ENCODE measurements at places on chromosomes 3 and 15. TPM values are rescaled to one million over a fixed set of nuclear protein-coding genes. Genes with fewer than 3 reads are reported as not detected.

Gene UBE3A
- total RNA-seq = 122 TPM

DNA sequence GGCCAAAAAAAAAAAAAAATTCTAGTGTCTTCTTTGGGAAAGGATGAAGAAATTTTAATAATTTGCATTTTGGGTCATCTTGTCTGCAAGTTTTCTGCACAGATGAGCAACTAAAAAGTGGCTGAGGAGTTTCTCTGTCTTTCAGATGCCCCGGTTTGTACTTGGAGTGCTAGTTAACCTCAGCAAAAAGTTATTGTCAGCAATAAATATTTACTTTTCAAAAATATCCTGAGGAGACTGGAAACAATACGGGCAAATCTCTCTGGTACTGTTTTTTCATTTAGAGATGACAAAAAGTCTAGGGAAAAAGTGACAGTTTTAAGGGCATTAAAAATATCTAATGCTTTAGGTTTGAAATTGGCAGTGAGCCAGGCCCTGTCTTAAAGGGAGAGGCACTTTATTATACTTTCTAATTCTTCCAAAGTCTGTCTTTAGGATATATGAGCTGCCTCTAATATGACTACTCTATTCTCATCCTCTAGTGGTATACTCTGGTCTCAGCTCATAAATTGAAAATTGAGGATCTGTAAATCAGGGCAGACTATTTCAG lies 436.0 kb upstream of the NR2F2 start:
- DNase-seq = no peak

DNA sequence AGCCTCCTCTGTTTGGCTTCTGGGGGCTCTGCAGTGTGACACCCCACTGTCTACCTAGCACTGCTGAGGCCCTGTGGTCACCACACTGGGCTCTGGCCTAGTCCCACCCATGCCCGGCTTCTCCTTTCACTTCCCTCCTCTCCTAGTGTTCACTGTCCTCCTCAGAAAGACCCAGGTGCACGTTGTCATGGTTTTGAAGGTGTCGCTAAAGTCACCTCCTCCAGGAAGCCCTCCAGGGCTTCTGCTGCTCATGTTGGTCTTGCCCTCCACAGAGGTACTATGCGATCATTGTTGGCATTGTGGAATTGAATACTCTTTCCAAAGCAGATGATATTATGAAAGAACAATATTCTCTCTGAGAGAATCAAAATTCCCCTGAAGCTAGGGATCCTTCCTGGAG lies 163.5 kb downstream of the GABRG3 start:
- no peak for DNase-seq

Gene GNAT1
- not detected for total RNA-seq

DNA sequence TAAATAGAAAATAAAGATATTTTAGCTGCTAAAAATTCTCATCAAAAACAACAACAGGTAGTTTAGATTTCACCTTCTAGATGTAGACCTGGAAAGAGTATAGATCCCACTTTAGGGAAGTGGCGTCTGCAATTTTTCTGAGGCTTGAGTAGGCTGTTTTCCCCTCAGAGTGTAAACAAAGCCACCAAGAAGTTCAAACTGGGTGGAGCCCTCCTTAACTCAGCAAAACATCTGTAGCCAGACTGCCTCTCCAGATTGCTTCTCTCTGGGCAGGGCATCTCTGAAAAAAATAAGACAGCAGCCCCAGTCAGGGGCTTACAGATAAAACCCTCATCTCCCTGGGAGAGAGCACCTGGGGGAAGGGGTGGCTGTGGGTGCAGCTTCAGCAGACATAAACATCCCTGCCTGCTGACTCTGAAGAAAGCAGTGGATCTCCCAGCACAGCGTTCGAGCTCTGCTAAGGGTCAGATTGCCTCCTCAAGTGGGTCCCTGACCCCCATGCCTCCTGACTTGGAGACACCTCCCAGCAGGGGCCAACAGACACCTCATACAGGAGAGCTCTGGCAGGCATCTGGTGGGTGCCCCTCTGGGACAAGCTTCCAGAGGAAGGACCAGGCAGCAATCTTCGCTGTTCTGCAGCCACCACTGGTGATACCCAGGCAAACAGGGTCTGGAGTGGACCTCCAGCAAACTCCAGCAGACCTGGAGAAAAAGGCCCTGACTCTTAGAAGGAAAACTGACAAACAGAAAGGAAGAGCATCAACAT lies 259.6 kb downstream of the STXBP5L start:
- DNase-seq = no peak

Gene EFHB
- total RNA-seq = not detected

Gene LTF
- not detected for total RNA-seq

All from natural killer cell treated with Interleukin-12 subunit alpha and Interleukin-12 subunit beta and Interleukin-15 and Interleukin-18, amount 100 ng/mL, for 72 hours (primary cell).